Stimulated activated CD8-positive, alpha-beta memory T cell treated with anti-CD3 and anti-CD28 coated beads, Interleukin-7, amount 100 ng/mL, for 24 hours (primary cell): ENCODE measurements at places on chromosomes 1 and 21.

DNA sequence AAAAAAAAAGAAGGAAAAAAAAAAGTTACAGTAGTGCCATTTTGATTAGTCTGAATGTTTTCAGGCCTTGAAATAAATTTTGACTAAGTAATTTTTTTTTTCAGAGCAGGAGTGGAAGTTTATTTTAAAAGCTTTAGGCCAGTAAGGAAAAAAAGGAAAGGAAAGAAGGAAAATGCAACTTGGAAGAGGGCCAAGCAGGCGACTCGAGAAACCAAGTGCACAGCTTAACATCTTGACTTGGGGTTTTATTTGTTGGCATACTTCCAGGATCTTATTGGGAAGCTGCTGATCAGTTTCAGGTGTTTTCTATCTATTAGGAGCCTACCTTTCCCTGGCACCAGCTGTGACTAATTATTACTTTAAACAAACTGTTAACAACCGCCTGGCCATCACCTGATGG is 41.7 kb downstream of the ATF3 start:
- no peak for DNase-seq

DNA sequence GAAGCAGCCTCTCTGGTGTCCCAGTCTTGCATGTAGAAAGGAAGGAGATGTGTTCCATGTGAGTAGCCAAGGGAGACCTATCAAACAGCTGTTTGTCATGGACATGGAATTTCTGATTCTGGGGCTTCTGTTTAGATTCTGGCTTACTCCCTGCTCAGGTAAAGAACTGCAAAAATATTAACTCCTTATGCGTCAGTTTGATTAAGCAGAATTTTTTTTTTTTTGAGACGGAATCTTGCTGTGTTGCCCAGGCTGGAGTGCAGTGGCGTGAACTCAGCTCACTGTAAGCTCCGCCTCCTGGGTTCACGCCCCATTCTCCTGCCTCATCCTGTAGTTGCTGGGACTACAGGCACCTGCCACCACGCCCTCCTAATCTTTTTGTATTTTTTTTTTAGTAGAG is 6.8 kb downstream of the ARV1 start:
- DNase-seq = no peak

DNA sequence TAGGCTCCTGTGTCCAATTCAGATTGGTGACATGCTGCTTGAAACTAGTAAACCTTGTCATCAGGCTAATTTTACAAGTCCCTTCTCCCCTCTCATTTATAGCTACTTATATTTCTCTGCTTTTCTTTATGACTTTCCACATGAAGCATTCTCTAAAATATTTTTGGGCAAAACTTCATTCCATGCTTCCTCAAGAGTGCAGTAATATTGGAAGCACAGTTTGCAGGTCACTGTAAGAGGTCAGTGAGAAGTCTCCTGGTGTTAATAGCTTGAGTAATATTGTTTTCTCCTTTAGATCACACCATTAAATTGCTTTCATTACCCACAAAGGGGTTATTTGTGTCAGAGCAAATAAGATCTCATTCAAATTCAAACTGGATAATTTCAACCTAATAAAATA is 46.6 kb downstream of the LPAR3 start:
- DNase-seq = no peak

DNA sequence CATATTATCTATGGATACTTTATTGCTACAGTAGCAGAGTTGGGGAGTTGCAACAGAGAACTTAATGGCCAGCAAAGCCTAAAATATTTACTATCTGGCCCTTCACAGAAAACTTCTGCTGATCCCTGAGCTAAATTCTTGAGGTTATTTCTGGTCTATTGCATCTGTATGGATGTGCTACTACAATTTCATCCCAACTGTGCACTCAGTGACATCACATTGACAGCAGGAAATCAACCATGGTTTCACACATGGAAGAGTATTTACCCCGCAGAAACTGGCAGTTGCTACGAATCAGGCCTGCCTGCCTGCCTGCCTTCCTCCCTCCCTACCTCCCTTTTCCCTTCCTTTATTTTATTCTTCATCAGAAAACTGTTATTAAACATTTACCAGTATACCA is 12.1 kb downstream of the CLCA2 start:
- no peak for DNase-seq

DNA sequence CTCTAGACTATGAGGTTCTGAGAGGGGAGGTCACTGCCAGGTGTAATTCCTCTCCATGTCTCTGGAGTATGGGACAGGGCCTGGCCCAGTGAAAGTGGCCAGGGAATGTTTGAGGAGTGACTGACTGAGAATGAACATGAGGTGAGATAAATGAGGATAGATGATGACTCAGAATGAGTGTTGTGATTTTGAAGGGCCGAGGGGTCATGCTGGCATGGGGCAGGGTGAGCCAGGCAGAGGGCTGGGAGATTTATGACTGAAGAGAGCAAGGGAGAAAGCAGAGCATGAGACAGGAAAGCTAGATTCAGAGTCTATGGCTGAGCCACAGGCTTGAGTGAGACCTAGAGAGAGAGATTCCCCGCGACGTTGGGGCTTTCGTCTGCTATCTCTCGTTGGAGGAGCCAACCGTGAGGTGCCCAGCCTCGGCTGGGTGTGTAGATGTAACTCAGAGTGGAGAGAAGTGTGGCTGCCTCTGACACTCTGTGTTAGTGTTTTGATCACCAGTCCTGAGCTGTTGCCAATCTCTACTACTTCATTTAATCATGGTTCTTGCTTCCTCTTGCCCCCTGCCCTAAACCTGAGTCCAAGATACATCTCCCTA is 50.1 kb downstream of the FOXD2 start:
- no peak for DNase-seq

DNA sequence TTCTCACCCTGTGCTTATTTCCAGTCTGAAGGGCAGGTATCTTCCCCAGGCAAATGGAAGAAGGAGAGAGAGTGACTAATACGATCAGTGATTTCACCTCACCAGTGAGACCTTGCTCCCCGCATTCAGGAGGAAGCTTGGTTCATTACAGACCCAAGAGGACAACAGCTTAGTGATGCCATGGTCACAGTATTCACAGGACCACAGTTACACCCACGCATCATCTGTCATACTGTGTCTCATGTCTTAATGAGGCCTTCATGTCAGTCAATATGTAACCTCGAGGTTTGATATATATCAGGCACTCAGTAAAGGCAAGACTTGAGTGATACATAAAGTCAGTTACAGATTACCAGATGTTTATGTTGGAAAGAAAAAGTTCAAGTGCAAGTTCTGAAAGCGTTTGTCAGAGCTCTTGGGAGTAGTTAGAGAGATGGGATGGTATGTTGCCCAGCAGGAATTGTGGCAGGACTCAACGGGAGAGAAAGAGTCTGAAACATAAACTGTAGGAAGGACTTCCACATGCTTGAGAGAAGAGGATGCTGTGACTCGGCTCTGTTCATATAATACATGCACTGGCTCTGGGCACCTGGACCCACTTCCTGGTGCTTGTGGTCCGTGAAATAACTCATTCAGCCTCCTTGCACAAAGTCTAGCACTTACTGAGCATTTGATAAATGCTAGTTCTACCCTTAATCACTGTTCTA is 33.3 kb downstream of the GNPAT start:
- no peak for DNase-seq

DNA sequence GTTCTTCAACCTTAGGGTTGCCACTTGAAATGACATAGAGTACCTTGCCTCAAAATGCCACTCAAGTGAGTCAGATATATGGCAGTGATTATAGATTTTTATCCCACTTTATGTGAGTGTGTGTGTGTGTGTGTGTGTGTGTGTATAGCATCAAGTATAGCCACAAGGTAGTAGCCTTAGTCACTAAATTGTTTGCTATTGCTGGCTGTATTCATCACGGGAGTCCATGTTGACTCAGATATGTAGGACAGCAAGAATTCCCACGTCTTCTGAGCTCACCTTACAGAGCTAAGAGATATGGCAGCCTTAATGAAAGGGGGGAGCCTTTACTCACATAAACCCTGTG is 9.3 kb downstream of the ETS2 start:
- DNase-seq = no peak

DNA sequence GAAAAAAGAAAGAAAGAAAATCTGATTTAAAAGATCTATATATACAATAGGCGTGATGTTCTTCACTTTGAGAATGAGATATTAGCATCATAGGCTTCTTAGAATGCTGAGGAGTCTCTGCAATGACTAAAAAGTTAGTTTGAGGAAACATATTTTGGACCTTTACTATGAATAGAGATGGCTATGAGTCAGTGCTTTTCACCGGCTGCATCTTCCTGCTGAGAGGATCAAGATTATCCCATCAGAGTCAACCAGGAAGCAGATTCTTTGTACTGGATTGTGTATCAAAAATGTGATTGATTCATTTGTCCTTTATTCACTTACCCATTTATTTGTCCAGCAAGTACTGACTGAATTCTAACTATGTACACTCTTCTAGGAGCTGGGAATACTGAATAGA is 144.2 kb downstream of the KCNK2 start:
- DNase-seq = no peak

DNA sequence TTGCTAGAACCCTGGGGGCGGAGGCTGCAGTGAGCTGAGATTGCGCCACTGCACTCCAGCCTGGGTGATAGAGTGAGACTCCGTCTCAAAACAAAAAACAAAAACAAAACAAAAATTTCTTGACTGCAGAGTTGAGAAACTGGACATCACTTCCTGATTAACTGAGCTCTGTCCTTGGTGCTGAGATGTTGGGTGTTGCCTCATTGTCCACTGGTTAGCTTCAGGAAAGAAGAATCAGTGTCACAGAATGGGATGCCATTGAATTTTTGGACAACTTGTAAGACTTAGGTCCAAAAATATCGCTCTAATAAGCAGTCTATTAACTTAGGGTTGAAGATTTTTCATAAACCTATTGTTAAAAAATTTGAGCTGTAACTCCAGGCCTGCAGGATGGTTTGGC is 23.8 kb upstream of the KCNA10 start:
- no peak for DNase-seq

GRCh38 chr1:79005945-79006344 is 585 bp downstream of the ADGRL4 start:
- no peak for DNase-seq

DNA sequence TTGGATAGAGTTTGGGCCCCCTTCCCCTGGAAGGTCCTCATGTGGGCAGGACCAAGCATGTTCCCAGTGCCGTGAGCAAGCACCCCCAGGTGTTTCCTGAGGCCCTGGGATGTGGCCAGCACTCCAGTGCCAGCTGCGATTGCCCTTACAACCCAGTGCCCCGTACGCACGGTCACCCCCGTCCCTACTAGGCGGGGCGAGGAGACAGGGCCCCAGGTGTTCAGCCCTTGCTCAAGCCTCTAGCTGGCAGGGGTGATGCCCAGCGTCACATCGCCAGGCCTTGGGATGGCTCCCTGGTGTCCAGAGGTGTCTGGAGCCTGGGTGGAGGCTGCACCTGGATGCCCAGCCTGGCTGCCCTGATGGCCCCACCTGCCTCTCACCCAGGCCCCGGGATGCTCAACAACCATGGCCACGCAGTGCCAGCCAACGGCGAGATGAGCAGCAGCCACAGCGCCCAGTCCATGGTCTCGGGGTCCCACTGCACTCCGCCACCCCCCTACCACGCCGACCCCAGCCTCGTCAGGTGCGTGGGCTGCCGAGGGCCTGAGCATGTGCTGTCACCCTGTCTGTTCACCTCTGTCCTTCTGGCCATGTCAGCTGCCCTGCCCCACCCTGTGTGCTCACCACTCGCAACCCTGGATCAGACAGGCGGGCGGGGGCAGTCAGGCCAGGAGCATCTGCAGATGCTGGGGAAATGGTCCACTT is 21.6 kb upstream of the CCDC27 start:
- DNase-seq = no peak

DNA sequence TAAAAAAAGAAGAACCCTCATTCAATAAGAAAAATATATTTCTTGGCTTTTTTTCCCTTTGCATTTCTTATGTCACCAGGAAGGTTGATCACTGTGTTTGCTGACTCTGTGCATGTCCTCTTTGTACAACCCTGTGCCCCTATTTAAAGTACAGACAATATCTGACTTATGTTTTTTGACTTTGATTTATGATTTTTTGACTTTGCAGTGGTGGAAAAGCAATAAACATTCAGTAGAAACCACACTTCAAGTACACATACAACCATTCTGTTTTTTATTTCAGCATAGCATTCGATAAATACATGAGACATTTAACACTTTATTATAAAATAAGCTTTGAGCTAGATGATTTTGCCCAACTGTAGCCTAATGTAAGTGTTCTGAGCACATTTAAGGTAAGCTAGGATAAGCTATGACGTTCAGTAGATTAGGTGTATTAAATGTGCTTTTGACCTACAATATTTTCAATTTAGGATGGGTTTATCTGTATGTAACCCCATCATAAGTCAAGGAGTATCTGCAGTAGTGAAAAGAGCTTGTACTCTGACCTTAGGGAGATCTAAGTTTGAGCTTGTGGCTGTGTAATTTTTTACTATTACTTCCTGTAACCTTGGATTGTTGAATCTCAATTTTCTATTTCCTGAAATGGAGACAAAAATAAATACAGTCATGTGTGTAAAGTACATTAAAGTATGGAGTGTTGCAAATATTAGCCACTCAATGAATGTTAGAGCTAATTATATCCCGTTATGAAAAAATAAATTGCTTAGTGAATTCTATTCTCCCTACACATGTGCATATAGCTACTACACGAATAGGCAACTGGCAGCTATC is 1.2 kb downstream of the RNASEL start:
- DNase-seq = no peak

- no peak for DNase-seq
These were observed 51.9 kb upstream of the FMOD start for GRCh38 chr1:203402629-203403337.

GRCh38 chr1:116397728-116398127 is 24.7 kb downstream of the ATP1A1 start:
- DNase-seq = no peak

GRCh38 chr1:44594871-44595735 is 79.2 kb downstream of the TMEM53 start:
- DNase-seq = peak; percentile 76

GRCh38 chr1:165533254-165533653 is 10.5 kb upstream of the LRRC52 start:
- DNase-seq = no peak

DNA sequence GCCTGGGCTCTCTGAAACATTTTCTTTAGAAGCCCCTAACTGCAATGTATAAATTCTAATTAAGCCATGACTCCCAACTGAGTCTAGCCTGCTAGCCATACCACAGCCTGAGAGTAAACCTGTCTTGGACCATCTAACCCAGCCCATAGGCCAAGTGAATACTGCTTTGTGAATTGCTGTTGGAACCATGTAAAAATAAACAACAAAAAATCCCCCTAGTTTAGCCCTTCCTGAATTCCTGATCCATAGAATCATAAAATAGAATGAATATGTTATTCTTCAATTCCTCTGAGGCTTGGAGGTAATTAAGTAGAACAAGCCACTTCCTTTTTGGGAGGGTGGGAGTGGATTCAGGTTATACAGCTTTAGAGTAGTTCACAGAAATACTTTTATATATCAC is 1496.4 kb downstream of the MRPL39 start:
- DNase-seq = no peak

- DNase-seq = no peak
These were observed 1.3 kb downstream of the CLSTN1 start for GRCh38 chr1:9822490-9822889.

- no peak for DNase-seq
These were observed 1.5 kb downstream of the KCNC4 start for GRCh38 chr1:110211496-110212168.
